ENCODE measurements at places on chromosomes 2 and 18.

- no peak for DNase-seq
Observed at GRCh38 chr2:241193271-241193670, 4.8 kb downstream of the ANO7 start.

DNA sequence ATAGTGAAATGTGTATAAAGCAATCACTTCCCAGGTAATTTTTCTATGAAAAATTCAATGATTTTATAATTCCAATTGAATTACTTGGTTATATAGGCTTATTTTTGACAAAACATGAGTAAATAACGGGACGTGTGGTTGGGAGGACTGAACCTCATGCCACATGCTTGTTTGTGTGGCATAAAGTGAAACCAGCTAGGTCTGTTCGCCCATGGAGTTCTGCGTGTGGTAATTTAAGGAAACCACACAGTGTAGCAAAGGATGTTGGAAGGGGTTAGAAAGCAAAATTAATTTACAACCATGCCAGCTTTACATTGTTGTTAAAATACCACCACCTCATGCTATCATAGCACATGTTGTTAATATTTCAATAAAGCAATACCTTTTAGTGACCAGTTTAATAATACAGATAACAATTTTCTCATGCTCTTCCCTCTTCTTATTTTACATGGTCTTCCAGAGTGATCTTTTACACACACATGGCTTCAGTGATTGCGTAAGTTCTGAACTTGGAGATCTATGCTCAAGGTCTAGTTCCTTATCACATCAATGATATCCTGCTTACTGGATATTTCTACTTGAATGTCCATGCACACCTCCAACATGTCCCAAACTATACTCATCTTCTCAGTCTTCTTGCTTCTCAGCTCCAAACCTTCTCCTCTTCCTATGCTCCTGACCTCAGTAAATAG, 156.4 kb upstream of the ITGA4 start:
- peak; percentile 80 for DNase-seq

DNA sequence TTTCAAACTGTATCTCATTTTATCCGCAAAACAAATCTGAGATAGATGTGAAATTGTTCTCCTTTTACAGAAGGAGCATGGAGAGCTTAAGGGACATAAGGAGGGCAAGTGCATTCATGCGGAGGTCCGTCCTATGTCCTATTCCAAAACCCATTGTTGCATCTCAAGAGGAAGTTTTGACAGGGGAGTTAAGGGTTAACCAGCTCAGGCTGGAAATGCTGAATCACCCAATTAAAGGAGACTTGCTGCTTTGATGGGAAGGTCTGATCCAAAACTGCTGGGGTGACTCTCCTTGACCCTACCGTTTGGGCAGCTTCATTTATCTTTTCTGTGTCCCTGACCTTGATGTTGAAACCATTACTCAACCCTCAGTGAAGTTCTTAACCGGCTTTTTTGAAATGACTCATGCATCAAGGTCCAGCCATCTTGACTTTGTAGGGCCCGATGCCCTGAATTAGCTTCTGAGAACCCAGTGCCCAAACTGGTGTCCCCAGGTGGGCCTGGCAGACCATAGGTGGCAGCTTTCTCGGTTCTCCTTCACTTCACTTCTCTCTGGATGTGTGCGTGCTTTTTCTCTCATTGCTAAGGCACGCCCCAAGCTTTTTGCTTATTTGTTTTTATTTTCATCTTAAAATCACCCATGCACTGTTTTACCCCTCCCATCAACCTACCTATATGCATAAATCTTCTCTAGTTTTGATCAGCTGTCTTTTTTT, 15.9 kb upstream of the TXNDC2 start:
- DNase-seq: peak; percentile 61

DNA sequence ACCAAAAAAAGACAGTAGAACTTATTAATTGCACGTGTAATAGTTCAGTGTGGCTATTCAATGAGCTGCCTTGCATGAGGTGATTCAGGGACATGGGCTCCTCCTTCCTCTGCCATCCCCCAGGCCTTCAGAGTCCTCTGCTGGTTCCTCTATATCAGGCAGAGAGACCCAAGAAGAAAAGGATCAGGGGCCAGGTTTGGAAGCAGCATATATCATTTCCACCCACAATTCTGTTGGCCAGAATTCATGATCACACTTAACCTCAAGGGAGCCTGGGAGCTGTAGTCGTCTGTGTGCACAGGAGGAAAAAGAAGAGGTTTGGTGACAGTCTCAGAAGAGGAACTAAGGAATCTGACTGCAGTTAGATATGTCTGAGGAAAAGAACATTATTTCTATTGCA, 114.0 kb upstream of the GLS start:
- DNase-seq: peak; percentile 64

- no peak for DNase-seq
Observed at GRCh38 chr2:28480403-28481049, 15.3 kb upstream of the PLB1 start.

- DNase-seq: no peak
Observed at GRCh38 chr2:119179202-119179601, 20.7 kb upstream of the C1QL2 start.

- peak; percentile 76 for DNase-seq
Observed at GRCh38 chr2:120343433-120344105, 2.4 kb upstream of the INHBB start.

GRCh38 chr2:3481736-3482362, 37.5 kb downstream of the ADI1 start:
- no peak for DNase-seq

DNA sequence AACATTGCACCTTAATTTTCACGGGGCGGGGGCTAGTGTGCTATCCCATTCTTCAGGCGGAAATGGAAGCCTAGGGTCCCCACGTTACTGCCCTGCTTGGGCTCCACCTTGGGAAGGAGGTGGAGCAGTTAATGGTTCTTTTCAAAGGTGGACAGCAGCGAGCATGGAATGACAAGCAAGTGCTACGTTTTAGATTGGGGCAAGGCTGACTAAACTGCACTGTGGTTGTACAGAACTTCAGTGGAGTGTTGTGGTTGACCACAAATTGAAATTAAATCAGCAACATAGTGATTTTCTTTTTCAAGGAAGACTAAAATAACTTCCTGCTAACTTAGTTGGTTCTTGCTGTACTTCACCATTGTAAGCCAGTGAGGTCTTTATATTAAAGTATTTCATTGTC, 47.0 kb downstream of the CHRNA1 start:
- peak; percentile 51 for DNase-seq

DNA sequence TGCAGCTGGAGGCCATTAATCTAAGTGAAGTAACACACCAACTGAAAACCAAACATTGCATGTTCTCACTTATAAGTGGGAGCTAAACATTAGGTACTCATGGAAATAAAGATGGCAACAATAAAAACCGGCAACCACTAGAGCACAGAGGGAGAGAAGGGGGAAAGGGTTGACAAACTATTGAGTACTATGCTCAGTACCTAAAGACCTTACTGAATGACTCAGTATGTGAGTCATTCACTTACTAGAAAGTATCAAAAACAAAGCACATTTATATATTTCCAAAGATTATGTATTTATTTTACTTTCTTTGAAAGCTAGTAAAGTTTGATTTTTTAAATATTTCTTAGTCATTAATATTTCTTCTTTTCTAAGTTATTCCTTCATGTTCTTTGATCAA, 48.9 kb downstream of the ZNF385B start:
- no peak for DNase-seq

Data from KBM-7 (cell line).